ENCODE measurements at places on chromosomes 7 and 10.

GRCh38 chr7:80720146-80720545 is 81.7 kb downstream of the CD36 start:
- no peak for DNase-seq

- no peak for DNase-seq
These were observed 57.7 kb downstream of the LRRC18 start for GRCh38 chr10:48881937-48882336.

- no peak for DNase-seq
These were observed 706.4 kb downstream of the SORCS3 start for GRCh38 chr10:105347487-105347886.

DNA sequence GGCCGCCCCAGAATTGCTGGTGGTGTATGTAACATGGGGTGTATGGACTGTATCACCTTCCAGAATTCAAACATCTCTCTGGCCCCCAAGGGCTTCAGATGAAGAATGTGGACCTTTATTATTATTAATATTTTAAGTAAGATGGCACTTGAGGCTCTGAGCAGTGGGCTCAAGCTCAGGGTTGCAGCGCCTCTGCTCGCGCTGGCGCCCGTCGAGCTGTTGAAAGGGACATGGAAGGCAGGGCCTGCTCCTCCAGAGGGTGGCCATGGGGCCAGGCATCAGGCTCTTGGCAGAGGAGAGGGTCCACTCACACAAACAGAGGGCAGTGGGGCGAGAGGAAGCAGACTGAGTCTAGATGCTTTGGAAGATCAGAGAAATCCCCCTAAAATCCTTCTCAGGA is 120.2 kb downstream of the NT5C2 start:
- DNase-seq = no peak

- DNase-seq = no peak
These were observed 69.3 kb downstream of the OAT start for GRCh38 chr10:124349231-124349995.

GRCh38 chr10:3292636-3293035 is 120.1 kb upstream of the PITRM1 start:
- no peak for DNase-seq

DNA sequence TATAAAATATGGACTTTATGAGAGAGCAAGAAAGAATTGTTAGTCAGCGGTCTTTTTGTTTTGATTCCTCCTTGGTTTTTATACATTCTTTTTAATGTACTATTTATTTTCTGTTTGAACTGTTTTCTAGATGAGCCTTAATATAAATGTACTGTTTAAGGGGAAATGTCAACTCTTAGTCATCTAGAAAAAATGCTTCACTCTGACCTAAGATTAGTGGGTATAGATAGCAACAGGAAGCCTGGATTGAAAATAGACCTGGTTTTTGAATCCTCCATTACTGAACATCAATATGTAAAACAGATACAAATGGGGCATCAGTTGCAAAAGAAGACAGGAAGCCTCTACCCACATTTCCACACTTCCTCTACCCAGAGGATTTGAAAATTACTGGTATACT is 87.8 kb downstream of the CHRM2 start:
- DNase-seq = no peak

GRCh38 chr10:74824184-74824899 is 2.1 kb upstream of the KAT6B start:
- DNase-seq = no peak

Data from activated CD4-positive, alpha-beta T cell treated with anti-CD3 and anti-CD28 coated beads, Interleukin-2, amount 50 U/mL, for 24 hours (primary cell).